ENCODE measurements at places on chromosomes 11 and 22.

GRCh38 chr11:73275381-73275750 lies 3.2 kb downstream of the P2RY6 start:
- DNase-seq = no peak

- no peak for DNase-seq
Observed at GRCh38 chr11:64536396-64536941, 54.6 kb upstream of the SLC22A12 start.

- DNase-seq = no peak
Observed at GRCh38 chr11:47498584-47499152, 49.7 kb upstream of the RAPSN start.

- DNase-seq = no peak
Observed at GRCh38 chr22:28480000-28480715, 199.5 kb downstream of the TTC28 start.

DNA sequence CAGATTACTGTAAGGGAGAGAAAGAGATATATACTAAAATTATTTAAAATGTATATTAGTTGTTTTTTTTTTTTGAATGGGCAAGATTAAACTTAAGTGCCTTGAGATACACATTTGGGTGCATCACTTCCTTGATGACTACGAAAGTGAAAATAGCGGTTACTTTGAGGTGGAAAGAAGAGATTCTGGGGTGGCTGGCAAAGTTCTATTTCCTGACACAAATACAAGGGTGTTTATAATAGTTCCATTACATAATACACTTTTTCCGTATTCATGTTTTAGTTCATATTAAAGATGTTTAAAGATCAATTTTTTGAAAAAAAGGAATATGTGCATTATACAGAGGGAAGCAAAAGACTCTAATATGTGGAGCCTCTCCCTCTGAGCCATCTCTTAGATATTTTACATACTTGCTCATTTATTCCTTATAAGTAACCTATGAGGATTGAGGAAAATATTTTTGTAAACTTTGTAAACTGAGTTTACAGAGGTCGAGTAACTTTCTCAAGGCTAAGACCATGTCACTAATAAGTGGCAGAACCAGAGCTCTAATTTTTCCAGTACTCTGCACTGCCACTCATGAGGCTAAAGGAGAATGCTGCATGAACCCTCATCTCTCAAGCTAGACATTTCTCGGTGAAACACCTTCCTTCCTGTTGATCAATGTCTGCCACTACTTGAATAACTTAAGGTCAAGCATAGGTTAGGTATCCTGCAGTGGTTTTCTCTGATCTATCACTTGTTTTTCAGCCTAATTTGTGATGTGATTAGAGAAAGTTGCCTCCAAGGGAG lies 58.6 kb downstream of the DDIAS start:
- DNase-seq = no peak

DNA sequence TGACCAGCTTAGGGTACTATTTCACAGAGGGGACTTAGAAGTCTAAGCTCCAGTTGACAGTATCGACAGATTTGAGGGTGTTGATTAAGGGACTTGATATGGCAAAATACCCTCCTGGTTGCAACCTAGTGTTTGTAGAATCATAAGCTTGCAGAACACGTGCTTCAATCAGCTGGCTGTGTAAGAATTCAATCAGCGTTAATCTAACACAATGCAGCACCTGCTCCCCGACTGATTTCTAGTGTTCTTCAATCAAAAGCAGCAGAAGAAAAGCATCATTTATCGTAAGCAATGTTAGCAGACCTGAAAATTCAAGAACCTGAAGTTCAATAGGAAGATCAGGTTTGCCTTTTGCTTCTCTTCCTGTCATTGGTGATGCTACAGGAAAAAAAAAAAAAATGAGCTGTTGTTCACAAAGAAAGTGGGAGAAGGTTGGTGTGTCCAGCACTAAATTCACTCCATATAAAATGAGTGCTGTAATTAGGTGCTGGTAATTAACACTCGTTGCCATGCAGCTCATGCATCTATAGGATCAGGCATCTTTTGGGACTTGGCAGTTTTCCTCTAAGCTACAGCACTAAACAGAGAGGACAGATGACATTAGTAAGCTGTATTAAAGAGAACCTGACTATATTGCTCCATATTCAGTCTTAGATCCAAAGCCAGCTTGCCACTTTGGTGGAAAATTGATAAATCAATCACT lies 840.3 kb downstream of the OPCML start:
- DNase-seq = no peak

- DNase-seq = no peak
Observed at GRCh38 chr22:19036523-19037273, 85.5 kb downstream of the DGCR2 start.

GRCh38 chr11:101129203-101129943 lies at the start of gene PGR:
PGR (minus strand) TSS chr11:101129813; CDS start chr11:101129070, 743 bp downstream.
- DNase-seq = no peak

GRCh38 chr22:39183991-39184585 lies 31.6 kb upstream of the CBX7 start:
- DNase-seq = no peak

DNA sequence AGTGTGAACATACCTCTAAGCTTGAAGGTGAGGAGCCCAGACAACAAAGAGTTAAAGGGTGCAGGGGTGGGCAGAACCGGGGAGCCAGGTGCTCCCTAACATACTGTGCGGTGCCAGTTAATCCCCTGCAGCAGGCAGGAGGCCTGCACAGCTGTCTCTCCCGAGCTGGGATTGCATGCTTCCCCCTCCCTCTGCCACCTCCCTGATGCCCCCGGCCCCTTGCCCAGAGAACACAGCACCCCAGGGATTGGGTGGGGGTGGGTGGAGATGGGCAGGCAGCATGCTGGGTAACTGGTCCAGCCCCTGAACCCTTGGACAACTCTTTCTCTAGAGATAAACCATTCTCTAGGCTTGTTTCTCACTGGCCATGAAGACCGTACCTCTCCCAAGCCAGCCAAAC lies 67.7 kb upstream of the MYOD1 start:
- no peak for DNase-seq

GRCh38 chr22:21780259-21780658 lies 44.7 kb upstream of the YPEL1 start:
- DNase-seq = no peak

DNA sequence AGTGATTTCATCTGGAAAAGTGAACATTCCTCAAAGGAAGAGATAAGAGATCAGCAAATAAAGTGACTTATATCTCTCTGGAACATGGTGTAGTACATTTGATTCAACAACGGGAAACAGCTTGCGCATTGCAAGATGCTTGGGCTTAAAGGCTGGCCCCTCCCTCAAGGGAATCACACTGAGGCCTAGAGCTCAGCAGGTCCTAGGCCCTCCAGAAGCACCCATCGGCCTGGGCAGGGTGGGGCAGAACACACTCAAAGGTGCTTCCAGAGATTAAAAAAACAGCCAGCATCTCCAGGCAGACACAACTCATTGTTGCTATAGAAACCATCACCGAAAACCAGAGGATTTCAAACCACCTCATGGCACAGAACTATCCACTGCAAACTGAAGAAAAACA lies 69.0 kb upstream of the ARFGAP3 start:
- no peak for DNase-seq

DNA sequence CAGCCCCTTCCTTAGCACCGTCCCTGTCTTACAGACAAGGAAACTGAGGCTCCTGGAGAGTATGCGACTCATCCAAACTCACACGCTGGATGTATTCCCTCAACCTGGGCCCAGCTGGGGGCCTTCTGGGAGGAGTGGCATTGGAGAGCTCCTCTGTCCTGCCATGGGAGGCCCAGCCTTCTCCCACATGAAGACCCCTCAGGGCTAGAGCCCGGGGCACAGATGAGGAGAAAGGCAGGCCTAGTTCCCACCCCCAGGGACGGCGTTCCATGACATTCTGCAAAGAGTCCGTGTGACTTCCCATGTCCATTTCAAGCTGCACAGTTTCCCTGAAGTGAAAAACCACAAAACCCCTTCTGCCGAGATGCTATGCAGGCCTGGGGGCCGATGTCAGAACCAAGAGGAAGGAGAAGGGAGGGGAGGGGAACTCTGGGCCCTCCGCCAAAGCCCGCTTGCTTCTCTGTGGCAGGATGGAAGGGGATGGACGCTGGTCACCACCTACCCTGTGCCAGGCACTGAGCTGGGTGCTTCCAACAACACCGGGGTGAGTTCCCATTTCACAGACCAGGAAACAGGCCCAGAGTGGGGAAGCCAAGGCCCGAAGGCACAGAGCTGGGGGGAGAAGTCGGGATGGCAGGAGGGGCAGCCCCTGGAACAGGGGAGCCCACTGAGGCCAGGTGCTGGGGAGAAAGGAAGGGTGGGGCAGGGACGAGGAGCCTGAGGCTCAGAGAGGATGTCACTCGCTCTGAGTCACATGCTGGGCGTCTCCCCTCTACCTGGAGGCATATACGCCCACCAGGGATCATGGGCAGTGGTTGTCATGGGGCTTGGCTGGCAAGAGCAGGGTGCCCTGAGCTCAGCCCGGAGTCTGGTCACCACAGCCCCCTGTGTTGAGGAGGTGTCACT lies 15.7 kb downstream of the RAC2 start:
- DNase-seq = peak; percentile 52

DNA sequence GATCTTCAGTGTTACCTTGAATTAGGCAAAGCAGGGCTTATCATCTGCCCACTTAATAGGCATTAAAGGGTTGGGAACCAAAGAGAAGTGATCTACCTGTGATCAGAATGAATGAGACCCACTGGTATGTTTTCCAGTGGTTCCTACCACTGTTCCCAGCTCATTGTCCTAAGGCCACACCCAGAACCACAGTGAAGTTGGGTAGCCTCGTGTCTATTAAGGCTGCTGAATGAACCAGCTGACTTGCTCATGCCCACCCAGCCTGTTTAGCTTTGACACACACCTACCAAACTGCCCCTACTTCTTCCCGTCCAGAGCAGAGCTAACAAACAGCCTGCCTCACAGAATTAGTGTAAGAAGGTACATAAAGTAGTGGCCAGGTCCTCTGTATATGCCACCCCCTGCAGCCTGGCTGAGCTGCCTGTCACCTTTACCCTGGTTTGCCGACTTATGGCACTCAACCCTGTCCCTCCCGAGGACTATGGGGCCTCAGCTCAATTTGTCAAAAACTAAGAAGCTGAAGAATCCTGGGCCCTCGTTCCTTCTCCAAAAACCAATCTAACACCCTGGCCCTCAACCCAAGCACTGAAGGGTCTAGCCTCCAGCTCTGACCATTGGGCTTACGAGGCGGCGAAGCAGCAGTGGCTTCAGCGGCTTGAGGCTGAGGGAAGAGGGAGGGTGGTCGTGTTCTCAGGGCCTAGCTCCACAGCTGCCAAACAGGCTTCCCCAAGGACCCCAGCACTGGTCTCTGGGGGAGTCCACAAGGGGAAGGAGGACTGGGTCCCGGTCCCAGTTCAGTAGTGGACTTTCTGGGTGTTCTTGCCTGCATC lies 9.8 kb downstream of the UCP2 start:
- no peak for DNase-seq

- no peak for DNase-seq
Observed at GRCh38 chr11:61125310-61125684, 23.0 kb downstream of the CD5 start.

- no peak for DNase-seq
Observed at GRCh38 chr22:37284805-37285355, 2.6 kb downstream of the CYTH4 start.

DNA sequence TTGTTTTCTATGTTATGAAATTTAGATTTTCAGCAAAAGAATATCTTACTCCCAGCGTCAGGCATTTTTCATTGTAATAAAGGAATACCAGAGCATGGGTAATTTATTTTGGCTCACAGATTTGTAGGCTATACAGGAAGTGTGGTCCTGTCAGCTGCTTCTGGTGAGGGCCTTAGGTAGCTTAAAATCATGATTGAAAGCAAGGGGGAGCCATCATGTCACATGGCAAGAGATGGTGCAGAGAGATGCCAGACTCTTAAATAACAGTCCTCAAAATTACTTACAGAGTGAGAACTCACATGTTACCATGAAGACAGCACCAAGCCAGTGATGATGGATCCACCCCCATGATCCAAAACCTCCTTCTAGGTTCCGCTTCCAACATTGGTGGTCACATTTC lies 825.0 kb upstream of the CHORDC1 start:
- no peak for DNase-seq

GRCh38 chr11:100680070-100680469 lies 7.0 kb upstream of the ARHGAP42 start:
- DNase-seq = no peak

DNA sequence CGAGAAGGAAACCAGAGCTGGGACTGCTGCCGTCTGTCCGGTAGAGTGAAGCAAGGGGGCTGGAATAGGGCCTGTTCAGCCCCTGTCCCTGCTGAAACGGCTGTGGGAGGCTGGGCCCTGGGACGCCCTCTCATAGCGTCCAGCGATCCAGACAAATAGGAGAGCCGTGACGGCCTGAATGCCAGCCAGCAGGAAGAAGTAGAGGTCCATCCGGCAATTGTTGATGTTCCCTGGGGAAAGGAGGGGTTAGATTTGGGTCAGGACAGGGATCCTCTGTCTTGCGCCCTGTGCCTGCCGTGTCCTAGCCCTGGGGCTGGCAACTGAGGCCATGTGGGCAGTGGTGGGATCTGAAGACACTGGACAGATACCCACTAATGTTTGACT lies 12.9 kb downstream of the TMEM132A start:
- DNase-seq = no peak

GRCh38 chr11:76615950-76616349 lies 54.6 kb downstream of the LRRC32 start:
- no peak for DNase-seq

- DNase-seq = no peak
Observed at GRCh38 chr11:117872975-117873827, 3.3 kb downstream of the FXYD6 start.

- no peak for DNase-seq
Observed at GRCh38 chr11:77428598-77428997, 45.3 kb downstream of the PAK1 start.

DNA sequence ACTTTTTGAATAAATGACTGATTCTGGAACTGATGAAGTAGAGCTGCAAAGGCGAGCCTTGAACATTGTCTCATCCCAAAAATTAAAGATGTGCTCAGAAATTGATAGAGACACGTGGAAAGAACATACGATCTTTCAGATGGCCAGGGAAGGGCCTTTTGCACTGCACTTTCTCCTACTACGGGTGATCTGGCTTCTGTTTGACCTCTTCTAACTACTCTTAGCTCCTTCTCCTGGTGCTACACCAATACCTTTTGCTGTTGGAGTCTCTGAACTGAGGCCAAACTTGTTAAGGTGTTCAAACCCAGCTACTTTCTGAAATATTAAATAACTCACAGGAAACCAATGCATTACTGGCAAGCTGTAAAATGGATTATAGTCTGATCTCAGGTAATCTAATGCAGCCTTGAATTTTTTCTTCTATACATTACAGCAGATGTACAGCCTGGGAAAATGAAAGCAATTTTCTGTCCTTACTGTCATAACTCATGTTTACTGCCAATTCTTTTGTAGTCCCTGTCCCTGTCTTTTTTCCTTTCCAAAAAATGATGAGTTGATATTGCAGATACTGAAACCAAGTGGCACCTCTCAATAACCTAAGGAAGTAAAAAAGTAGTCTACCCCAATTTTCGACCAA lies 1086.1 kb upstream of the CNTN5 start:
- DNase-seq = no peak

- DNase-seq = no peak
Observed at GRCh38 chr22:23796461-23796860, 9.7 kb downstream of the SMARCB1 start.

- no peak for DNase-seq
Observed at GRCh38 chr11:7573558-7574296, 59.9 kb downstream of the PPFIBP2 start.

- no peak for DNase-seq
Observed at GRCh38 chr22:43885786-43886185, 6.0 kb downstream of the PNPLA5 start.
